ENCODE measurements at places on chromosomes 16 and 17.

DNA sequence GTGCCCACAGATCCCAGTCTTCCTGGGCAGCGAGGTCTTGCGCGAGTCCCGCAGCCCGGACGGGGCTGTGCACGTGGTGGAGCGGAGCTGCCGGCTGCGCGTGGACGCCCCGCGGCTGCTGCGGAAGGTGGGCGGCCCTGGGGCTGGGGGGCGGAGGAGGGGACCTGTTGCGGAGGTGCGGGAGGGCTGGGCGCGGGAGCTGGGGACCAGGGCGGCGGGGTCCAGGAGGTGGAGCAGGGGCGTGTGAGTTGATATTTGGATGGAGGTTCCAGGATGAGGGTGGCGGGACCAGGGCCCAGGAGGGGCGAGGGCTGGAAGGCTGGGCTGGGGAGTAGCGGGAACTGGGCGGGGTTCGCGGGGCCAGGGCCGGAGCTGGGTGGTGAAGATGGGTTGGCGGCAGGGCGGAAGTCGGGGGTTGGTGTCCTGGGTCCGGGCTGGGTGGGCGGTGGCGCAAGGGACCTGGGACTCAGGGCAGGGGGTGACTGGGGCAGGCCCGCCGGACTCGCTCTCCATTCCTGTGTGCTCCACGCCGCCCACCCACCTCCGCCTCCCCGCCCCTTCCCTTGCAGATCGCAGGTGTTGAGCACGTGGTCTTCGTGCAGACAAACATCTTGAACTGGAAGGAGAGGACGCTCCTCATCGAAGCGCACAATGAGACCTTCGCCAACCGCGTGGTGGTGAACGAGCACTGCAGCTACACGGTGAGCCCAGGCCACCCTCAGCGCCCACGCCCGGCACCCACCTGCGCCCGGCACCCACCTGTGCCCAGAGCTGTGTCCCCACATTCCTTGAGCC, 29.6 kb downstream of the SEC14L5 start:
- DNase-seq: no peak

GRCh38 chr17:15354256-15354655, 12.9 kb upstream of the TEKT3 start:
- DNase-seq: no peak

DNA sequence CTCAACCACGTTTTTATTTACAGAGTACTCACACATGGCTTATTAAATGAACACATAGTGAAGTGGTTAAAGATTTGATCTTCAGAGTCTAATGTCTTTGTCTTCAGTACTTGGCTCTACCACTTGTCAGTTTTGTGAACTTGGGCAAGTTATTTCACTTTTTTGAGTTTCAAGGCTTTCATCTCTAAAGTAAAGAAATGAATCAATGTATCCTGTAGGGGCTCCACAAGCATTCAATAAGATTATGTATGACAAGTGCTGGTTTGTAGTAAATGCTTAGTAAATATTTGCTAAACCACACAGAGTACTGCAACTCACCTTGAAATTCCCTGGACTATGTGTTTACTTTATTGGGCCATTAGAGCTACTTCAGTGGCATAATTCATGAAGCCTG, 446.0 kb upstream of the GOT2 start:
- DNase-seq: no peak

DNA sequence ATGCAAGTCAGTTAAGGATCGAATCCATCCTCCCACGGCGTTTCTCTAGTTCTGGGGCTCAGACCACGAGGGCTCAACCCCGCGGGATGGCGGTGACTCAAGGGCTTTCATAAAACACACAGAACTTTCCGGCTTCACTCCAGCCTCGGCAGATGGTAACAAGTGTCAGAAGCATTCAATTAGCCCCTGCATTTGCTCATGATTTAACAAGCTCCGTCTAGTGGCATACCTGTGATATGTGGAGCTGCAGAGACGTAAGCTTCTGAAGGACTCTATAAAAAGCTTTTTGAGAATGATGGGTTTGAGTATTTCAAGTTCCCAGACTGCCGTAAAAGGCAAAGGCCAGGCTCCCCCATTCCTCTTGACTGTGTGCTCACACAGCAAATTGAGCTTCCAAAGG, 91.3 kb upstream of the SEC14L1 start:
- DNase-seq: peak; percentile 46

DNA sequence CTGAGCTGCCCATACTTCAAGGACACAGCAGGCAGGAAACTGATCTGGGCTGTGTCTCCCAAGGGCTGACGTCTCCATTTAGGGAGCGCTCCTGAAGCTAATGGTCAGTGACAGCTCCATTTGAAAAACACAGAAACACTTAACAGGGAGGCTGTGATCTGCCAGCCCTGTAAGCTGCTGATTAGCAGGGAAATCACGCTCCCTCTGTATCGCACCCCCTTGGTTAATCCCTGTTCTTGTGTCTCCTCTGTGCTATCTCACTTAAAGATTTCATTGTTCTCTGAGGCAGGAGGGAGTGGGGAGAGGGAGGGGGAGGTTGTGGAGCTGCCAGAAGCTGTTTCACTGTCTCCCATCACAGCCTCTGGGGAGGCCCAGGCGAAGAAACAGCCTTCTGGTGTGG, 47.4 kb upstream of the CACNG3 start:
- DNase-seq: no peak

DNA sequence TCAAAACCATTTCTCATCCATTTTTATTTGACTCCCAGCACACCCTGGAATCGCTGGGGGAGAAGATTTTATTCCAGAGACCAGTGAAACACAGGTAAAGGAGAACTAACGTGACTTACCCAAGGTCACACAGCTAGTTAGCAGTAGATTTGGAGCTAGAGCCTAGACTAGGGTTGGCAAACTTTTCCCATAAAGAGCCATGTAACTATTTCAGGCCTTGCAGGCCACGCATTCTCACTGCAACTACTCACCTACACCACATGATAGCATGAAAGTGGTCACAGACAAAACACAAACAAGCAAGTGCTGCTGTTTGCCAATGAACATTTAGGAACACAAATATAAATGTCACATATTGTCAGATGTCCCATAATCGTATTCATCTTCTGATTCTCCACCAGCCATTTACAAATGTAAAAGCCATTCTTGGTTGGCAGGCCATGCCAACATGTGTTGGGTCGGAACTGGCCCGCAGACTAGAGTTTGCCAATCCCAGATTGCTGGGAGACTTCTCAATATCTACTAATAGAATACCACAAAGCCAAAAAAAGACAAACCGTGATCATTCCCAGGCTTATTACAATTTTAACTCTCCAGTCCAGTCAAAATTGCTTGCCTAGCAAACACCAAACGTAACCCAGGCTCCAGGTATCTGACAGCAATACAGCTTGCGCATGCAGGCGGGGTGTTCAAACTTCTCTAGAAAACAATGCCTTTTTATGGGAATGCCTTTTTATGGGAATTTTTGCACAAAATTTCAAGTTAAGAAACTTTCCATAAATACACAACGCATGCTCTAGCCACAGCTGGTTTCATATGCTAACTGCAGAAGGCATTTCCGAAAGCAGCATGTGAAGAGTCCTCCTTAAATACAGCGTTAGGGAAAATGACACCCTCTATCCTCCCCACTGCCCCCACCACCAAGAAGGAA, 20.9 kb downstream of the ZFHX3 start:
- no peak for DNase-seq

- DNase-seq: no peak
These were observed 6.8 kb downstream of the KRT37 start for GRCh38 chr17:41417576-41418015.

- no peak for DNase-seq
These were observed 41.3 kb downstream of the CDH13 start for GRCh38 chr16:82668094-82668493.
